Hindlimb muscle (tissue), 1 donor: ENCODE measurements at places on chromosomes 1 and 21.

- DNase-seq, result no peak
These were observed 44.9 kb downstream of the ACOT7 start for GRCh38 chr1:6348511-6349191.

- no peak for DNase-seq
These were observed 104.6 kb upstream of the SPATA6 start for GRCh38 chr1:48576565-48576964.

DNA sequence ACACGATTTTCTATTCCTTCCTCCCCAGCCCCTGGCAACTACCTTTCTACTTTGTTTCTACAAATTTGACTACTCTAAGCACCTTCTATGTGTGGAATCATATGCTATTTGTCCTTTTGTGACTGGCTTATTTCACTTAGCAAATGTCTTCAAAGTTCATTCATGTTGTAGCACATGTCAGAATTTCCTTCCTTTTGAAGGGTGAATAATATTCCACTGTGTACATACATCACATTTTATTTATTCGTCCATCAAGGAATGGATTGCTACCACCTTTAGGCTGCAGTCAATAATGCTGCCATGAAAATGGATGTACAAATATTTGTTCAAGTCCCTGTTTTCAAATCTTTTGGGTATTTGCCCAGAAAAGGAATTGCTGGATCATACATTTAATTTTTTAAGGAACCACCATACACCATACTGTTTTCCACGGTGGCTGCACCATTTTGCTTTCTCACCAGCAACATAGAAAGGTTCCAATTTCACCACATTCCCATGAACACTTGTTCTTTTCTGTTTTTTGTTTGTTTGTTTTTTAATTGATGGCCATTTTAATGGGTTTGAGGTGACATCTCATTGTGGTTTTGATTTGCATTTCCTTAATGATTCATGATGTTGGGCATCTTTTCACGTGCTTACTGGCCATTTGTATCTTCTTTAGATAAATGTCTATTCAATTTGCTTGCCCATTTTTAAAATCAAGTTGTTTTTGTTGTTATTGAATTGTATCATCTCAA is 3.3 kb upstream of the PDZK1 start:
- no peak for DNase-seq

GRCh38 chr1:61241973-61242381 is 159.6 kb downstream of the NFIA start:
- no peak for DNase-seq

- DNase-seq, result no peak
These were observed 56.8 kb downstream of the ECE1 start for GRCh38 chr1:21233490-21233889.
